WERI-Rb-1 (cell line): ENCODE measurements at places on chromosomes 7 and 10.

GRCh38 chr10:3528823-3529403 lies 256.1 kb downstream of the KLF6 start:
- DNase-seq: no peak

- DNase-seq: no peak
Observed at GRCh38 chr7:71984348-71984747, 427.8 kb downstream of the CALN1 start.

DNA sequence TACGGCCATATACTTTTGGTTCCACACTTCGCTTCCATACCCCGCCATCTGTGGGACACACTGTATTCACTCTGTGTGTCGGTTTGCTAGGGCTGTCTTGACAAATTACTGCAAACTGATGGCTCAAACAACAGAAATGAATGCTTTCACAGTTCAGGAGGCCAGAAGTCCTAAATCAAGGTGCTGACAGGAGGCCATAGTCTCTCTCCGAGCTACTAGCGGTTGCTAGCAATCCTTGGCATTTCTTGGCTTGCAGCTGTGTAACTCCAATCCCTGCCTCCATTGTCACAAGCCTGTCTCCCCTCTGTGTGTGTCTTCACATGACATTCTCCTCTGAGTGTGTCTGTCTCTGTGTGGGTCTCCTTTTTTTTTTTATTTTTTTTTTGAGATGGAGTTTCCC lies 28.9 kb upstream of the BMPR1A start:
- no peak for DNase-seq

DNA sequence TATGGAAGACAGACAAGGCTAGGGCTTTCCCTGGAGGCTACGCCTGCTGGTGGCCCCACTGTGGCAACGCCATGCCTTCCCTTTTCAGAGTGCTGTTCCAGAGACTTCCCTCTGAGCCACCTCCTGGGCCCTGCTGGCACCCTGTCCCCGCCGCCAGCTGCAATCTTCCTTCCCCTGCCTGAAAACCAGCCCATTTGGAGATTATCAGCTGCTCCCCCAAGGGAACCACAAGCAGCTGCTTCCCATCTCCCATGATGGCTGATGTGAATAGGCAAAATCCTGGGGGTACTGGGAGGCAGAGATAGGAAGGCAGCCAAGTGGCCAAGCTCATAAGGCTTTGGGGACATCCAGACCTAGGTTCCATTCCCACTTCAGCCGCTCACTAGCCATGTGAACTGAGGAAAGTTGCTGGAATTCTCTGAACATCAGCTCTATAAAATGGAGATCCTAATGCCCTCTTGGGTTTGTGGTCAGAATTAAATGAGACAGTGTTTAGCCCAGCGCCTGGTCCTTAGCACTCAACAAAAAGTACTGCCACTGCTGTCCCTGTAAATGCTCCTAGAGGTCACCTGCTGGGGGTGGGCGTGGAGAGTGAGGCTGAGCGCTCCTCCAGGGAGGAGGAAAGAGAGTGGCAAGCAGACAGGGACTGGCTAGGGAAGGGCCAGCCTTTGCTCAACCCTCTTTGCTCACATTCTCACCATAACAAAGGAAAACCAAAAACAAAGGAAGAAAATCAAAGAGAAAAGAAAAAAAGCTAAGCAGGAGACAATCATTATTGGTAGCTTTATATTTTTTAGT lies 5.9 kb downstream of the TSPAN33 start:
- DNase-seq: no peak

DNA sequence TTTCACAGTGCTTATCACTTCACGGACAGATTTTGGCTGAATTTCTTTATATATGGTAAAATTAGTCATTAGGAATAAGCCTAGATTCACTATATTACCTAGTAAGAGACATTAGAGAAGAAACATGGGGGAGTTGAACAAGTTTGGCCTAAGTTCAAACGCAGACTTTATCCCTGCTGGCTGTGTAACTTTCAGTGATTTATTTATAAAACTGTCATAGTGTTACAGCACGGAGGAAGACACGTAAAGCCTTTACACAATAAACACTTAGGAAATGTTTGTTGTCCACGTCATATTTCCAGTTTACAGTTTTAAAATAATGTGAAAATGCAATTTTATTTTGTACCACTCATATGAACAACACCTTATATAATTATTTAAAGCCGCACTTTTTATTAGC lies 661.5 kb downstream of the MAGI2 start:
- DNase-seq: no peak

DNA sequence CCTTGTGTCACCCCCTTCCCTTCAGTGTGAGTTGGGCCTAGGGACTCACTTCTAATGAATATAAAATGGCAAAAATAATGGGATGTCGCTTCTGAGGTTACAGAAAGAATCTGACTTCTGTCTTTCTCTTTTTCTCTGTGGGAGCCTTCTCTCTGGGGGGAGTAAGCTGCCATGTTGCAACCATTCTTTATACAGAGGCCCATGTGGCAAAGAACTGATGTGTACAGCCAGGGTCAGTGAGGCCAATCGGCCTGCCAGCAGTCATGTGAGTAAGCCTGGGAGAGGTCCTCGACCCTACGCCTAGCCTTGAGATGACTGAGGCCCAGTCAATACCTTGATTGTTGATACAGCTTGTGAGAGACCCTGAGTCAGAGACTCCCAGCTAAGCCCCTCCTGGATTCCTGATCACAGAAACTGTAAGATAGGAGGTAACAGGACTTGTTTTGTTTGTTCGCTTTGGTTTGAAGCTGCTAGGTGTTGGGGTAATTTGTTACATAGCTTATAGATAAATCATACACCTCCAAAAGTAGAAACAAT lies 1.7 kb downstream of the TCAF1 start:
- DNase-seq: no peak

GRCh38 chr7:30870821-30871518 lies 40.7 kb upstream of the AQP1 start:
- DNase-seq: no peak

- no peak for DNase-seq
Observed at GRCh38 chr7:159067576-159068487, 76.8 kb downstream of the VIPR2 start.

GRCh38 chr7:77971726-77972125 lies 173.2 kb downstream of the PHTF2 start:
- no peak for DNase-seq

GRCh38 chr7:116528008-116528789 lies 3.4 kb downstream of the CAV1 start:
- DNase-seq: no peak

DNA sequence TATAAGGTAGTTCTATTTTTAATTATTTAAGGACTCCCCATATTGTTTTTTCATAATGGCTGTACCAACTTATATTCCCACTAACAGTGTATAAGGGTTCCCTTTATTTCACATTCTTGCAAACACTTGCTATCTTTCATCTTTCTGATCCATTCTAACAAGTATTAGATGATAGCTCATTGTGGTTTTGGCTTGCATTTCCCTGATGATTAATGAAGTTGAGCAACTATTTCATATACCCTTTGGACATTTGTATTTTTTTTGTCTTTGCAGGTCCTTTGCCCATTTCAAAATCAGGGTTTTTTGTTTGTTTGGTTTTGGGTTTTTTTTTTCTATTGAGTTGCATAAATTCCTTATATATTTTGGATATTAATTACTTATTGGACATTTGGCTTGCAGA lies 107.2 kb downstream of the EPC1 start:
- no peak for DNase-seq

- no peak for DNase-seq
Observed at GRCh38 chr7:99296471-99296870, 23.8 kb downstream of the MYH16 start.

DNA sequence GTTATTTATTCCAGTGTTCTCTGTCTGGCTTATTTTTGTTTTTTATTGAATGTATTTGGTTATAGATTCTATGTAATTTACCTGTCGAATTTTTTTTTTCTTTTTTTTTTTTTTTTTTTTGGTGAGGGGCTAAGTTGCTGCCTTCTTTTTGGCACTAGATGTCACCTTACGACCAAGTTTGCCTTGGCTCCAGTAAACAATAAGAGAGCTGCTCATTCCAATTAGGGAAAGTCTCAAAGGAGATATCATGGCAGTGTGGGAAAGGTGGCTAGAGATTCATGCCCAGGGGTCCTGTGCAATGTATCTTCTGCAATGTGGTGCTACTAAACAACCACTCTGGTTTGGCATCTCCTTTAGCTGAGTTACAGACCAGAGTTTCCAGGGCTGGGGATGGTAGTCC lies 84.0 kb downstream of the PTPN20 start:
- DNase-seq: peak; percentile 27

DNA sequence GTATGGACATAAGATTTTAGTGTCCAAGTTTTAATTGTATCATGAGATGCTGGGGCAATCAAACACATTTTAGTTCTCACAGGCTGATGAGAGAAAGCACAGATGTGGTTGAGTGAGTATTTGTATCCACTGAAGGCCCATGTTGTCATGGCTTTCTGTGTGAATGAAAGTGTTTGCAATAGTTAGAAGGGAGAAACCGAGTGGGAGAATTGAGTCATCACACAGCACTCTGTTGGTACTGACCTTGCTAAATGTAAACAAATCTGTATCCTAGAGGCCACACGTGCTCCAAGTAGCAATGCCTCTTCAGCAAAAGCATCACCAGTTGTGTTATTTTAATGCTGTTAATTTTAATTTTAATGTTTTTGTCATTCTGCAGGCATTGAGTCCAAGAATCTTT lies 121.2 kb downstream of the EMX2 start:
- DNase-seq: no peak

DNA sequence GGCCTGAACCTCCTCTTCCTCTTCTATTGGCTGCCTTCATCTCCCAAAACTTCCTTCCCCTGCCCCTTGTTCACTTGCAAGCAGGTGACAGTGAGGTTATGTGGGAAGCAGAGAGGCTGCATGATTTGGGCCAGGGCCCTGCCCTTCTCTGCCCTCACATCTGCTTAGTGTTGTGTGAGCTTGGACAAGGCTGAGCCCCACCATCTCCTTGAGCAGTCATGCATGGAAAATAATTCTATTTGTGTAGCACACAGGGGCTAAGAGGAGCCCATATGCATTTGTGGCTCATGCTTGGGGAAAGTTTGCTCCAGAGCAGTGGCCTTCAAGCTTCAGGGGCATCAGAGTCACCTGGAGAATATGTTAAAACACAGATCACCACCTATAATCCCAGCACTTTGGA lies 26.8 kb upstream of the AQP1 start:
- DNase-seq: no peak

DNA sequence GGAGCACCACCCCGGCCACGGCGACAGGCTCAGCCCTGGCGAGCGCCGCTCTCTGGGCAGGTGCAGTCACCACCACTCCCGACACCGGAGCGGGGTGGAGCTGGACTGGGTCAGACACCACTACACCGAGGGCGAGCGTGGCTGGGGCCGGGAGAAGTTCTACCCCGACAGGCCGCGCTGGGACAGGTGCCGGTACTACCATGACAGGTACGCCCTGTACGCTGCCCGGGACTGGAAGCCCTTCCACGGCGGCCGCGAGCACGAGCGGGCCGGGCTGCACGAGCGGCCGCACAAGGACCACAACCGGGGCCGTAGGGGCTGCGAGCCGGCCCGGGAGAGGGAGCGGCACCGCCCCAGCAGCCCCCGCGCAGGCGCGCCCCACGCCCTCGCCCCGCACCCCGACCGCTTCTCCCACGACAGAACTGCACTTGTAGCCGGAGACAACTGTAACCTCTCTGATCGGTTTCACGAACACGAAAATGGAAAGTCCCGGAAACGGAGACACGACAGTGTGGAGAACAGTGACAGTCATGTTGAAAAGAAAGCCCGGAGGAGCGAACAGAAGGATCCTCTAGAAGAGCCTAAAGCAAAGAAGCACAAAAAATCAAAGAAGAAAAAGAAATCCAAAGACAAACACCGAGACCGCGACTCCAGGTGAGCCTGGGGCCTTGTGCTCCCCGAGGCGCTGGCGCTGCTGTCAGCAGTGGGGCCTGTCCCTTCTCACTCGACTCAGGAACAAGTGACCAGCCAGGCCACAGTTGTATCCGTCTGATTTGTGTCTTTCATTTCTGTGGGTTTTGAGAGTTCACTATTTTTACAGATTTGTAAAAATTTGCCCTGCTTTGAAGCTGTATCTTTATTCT lies 117.7 kb downstream of the CYTH3 start:
- DNase-seq: no peak

DNA sequence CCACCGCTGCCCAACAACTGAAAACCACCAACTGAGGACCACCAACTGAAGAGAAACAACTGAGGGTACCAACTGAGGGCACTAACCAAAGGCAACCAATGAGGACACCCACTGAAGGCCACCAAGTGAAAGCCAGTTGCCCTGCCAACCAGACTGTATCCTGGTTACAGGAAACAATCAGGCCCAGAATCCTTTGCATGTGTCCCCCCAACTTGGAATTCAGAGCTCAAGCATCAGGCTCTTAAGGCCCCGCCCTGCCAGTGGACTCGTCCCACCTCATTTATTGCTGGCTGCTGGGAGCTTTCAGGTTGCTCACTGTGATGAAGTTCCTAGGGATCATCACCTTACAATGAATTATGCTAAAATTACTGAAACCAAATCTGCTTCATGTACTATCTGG lies 76.6 kb upstream of the ABI1 start:
- DNase-seq: no peak

DNA sequence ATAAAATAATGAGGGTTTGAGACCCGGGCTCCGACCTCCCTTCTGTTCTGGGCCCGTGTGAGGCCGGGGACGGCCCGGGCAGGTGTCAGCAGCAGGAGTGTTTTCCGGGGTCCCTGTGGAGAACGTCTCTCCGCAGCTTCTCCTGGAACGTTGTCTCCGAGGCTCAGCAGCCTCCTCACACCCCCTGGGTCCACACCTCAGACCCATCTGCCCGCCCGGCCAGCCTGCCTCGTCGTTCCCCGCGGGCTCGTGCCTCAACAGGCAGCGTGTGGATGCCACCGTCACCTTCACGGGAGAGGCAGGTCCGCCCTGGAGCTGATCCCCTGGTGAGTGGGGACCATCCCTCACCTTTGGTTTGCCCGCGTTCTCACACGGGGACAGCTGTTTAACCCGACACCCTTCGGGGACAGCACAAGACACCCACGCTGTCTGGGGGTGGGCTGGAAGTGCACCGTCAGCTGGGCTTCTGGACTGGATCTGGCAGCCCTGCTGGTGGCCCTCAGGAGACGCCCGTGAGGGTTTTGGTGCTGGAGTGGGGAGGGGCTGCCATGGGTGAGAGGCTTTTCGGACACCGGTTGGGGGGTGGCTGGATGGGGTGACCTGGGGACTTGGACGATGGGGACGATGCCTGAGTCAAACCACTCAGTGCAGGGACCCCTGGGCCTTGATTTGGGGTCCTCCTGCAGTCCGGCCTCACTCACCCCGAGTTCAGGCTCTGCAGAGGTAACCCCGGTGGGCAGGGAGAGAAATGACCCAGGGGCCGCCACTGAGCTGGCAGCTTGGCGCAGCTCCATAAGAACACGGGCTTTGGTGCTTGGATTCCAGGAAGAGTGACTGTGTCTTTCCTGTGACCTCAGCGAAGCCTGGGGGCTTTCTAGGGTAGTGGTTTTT lies 131.7 kb downstream of the DNAJB6 start:
- DNase-seq: no peak

DNA sequence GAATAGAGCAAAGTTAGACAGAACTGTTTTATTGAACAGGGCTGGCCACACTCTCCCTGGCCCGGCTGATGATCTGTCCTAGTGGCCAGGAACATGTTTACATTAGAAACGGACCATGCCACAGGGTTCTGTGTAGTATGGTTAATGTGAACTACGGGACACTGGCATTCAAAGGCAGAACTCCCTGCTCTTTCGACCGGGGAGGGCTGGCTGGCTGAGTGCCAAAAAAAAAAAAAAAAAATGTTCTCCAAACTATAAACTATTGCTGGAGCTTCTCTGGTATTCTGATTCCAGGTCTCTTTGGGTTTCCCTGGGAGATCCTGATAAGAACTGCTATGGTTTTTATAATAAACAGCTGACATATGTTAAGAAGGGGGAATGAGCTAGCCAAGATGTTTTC lies 1262.6 kb upstream of the SORCS1 start:
- no peak for DNase-seq
